ENCODE measurements at places on chromosomes 12 and 14.

GRCh38 chr12:97063292-97063935 is 156.4 kb downstream of the NEDD1 start:
- no peaks in the 10 kb centered on the region for H3K4me1 ChIP-seq
- no peaks in the 10 kb centered on the region for H3K27me3 ChIP-seq
- no peaks in the 10 kb centered on the region for H3K36me3 ChIP-seq
- H3K4me3 ChIP-seq, result no peak overlapping the region
- no peak for DNase-seq
- H3K27ac ChIP-seq, result no peak overlapping the region

DNA sequence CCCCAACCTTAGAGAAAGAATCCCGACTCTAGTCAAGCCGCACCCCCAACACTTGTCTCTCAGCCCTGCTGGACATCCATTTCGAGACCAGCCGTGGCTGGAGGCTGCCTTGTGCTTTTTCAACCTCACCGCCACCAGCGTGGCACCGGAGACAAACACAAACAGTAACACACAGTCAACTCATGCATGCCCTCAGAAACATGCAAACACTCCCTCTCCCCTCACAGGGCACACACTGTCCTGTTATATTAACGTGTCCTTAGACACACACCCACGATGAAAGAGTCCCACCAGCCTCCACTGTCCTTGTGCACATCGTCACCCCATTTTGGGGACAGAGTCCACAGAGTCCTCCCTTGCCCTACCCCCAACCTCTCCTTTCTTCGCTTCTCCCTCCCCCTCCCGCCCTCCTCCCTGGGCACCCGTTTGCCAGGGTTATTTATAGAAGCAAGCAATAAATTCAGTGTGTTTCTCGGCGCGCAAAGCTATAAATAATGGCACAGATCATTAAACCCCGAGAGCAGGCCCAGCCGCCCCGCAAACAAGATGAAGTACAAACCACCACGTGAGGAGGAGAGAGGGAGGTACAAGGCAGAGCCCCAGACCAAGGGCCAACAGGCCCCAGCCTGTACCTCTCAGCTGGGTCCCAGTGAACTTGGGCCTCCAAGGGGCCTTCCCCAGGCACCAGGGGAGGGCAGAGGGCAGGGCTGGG is 27.9 kb downstream of the SMUG1 start:
- H3K27ac ChIP-seq, result no peak overlapping the region
- H3K27me3 ChIP-seq, result peaks cover 42% of the 10 kb centered on the region
- no peaks in the 10 kb centered on the region for H3K36me3 ChIP-seq
- no peak overlapping the region for H3K4me3 ChIP-seq
- H3K4me1 ChIP-seq, result peaks cover 24% of the 10 kb centered on the region

- peaks cover 5% of the 10 kb centered on the region for H3K4me1 ChIP-seq
- no peak overlapping the region for H3K27ac ChIP-seq
- H3K27me3 ChIP-seq, result peaks cover 54% of the 10 kb centered on the region
- peak; percentile 70 for DNase-seq
- H3K36me3 ChIP-seq, result no peaks in the 10 kb centered on the region
Observed at GRCh38 chr14:102930753-102931579, 8.5 kb downstream of the AMN start.

DNA sequence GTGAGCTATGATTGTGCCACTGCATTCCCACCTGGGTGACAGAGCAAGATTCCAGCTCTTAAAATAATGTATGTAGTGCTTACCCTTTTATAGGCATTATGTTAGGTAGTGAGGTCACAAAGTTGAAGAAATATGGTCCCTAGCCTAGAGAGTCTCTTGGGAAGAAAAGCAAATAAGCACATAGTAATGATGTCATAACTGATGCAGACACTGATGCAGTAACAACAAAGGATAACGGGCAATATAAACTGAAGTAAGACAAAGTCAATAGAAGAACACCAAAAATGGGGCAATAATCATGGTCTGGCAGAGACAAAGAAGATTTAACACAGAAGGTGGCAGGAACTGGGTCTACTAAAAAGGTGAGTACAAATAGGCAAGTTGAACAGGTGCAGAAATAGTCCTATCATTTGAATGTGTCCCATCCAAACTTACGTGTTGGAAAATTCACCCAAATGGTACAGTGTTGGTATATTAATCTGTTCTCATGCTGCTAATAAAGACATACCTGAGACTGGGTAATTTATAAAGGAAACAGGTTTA is 93.5 kb downstream of the CPNE8 start:
- no peak overlapping the region for H3K4me3 ChIP-seq
- no peak for DNase-seq
- H3K27ac ChIP-seq, result no peak overlapping the region
- H3K4me1 ChIP-seq, result no peaks in the 10 kb centered on the region

DNA sequence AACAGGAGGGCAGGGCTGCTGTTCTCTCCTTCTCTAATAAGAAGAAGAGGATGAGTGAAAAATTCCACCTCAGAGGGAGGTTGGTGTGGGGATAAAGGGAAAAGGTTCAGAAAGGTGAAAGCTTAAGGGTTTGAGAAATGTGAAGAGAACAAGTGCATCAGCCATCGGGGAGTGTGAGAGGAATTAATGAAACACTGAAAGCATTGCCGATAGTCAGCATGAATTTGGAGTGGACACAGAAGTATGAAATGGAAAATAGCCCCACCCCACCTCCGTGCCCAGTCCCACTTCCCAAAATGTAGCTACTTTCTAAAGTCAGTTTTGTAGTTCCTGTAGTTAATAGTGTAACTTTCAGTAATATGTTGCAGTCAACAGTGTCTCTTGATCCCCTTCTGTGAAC is 33.4 kb downstream of the DIP2B start:
- H3K27me3 ChIP-seq, result no peaks in the 10 kb centered on the region
- peak overlapping the region; percentile 76 for H3K27ac ChIP-seq

DNA sequence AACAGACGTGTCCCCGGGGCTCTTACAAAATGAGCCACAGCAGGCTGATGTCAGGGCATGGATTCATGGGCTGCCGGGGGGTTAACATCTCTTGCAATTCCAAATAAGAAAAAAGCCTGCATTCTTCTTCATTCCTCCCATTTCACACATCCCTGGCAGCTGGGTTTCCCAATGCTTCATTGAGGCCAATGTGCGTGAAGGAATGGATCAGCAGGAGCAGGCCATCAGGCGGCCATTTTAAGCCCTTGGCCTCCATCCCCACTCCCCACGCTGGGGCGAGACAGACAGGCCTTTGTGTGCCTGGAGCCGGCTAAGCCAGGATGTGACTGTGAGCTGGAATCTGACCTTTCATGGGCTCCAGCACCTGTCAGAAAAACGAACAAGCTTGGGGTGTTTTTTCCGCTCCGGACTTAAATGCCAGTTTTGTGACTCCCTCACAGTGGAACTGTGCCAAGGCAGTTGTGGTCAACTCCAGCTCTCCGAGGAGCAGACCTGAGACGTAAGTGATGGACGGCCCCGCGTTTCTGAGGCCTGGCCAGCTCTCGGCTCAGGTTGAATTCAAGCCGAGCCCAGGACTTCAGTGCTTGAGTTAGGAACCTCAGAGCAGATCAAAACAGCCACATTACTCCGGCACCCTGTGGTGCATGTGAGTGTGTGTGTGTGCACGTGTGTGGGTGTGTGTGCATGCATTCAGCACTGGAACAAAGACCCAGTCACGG is 133.1 kb downstream of the TMEM30B start:
- peak; percentile 19 for DNase-seq
- H3K27ac ChIP-seq, result no peak overlapping the region
- no peaks in the 10 kb centered on the region for H3K4me1 ChIP-seq
- no peaks in the 10 kb centered on the region for H3K27me3 ChIP-seq

DNA sequence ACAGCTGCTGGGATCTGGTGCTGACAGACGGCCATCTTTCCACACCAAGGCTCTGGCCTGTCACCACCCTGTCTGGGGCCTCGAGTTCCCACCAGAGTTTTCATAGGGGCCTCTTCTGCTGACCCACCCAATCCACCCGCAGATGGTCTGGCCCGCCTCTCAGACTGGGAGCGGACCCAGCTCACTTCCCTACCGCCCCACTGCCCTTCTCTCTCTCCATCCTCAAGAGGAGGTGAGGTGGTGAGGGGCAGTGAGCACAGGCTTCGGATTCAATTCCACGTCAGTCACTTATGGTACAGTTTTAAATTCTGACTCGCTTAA is 12.3 kb upstream of the RPS6KL1 start:
- no peaks in the 10 kb centered on the region for H3K4me1 ChIP-seq
- no peaks in the 10 kb centered on the region for H3K36me3 ChIP-seq
- H3K4me3 ChIP-seq, result no peak overlapping the region
- H3K27me3 ChIP-seq, result no peaks in the 10 kb centered on the region

DNA sequence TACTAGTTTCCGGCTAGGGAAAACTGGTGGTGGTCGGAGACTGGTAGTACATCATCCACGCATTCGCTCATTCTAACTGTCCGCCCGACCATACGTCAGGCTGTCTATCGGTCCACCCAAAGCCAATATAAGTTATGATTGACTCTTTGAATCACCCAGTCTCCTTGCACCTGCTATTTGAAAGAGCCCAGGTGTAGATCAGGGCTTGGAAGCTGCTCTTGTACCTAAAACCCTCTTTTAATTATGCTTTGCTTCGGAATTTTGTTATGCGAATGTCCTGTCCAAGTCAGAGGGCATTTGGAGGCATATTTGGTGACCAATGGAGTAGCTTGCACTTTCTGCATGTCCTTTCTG is 5.7 kb upstream of the NKX2-1 start:
- no peaks in the 10 kb centered on the region for H3K36me3 ChIP-seq
- no peak overlapping the region for H3K4me3 ChIP-seq
- DNase-seq, result no peak
- peaks cover 33% of the 10 kb centered on the region for H3K4me1 ChIP-seq

DNA sequence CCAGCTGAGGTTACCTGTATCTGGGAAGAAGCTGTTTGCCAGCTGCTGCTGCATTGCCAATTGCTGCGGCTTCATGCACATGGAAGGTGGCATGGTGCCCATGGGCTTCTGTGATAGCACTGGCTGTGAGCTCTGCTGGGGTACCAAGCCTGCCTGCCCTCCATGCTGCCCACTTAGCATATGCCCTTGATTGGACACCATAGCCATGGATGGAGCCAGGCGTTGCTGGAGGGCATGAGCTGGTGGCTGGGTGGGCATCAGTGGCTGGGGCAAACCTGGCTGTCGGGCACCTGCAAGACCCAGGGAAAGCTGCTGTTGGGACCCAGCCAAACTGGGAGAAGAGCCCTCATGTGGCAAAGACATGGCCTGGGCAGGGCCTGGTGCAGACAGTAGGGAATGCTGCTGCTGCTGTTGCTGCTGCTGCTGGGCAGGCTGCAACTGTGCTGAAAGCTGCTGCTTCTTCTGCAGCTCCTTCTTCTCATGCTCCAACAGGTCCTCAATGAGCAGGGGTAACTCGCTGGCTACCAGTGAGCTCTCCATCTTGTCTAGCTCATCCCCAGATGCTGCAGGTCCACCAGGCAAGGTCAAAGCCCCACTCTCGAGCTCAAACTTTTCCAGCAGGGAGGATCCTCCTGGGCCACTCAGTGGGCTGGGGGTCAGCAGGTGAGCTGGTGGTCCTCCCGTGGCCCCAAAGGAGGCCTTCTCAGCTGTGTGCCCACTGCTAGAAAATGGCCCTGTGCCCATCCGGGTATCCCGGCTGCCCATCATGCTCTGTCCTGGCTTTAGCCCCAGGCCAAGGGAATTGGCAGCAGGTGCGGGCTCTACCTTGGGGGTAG is 18.8 kb upstream of the PRKAG1 start:
- no peak overlapping the region for H3K27ac ChIP-seq
- peaks cover 17% of the 10 kb centered on the region for H3K36me3 ChIP-seq
- no peak overlapping the region for H3K4me3 ChIP-seq
- DNase-seq, result no peak
- no peaks in the 10 kb centered on the region for H3K4me1 ChIP-seq
- no peaks in the 10 kb centered on the region for H3K27me3 ChIP-seq

DNA sequence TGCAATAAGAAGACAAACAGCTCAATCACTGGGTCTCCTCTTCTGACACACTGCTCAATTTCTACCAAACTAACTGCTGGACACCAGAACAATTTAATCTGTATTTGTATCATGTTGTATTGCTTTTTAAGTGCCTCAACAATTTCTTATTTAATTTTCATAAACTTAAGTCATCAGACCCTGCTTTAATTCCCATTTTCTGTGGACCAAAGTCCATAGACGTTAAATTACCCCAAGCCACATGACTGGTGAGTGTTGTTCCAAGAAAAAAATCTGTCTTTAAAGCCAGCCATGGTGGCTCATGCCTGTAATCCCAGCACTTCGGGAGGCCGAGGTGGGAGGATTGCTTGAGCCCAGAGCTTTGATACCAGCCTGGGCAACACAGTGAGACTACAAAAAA is 8.7 kb downstream of the HOMEZ start:
- H3K27ac ChIP-seq, result no peak overlapping the region
- H3K4me1 ChIP-seq, result peaks cover 10% of the 10 kb centered on the region
- no peaks in the 10 kb centered on the region for H3K36me3 ChIP-seq
- no peak overlapping the region for H3K4me3 ChIP-seq

DNA sequence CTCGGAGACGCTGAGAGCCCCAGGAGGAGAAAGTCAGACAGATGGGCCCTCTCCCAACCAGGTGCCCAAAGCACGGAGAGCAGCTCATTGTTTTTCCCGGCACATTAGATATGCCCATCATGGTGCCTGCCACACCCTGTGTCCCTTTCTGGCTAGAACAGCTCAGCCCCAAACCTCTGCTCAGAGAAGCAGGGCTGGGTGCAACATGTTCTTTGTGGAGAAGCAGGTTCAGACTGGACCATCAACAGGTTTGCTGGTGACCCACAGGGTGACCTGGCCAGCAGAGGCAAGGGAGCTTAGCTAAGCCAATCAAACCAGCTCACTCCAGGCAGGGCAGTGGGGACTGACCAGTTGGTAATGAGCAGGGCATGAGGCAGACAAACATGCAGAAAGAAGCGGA is 13.4 kb downstream of the RAB15 start:
- DNase-seq, result no peak
- peaks cover under 1% of the 10 kb centered on the region for H3K36me3 ChIP-seq
- no peaks in the 10 kb centered on the region for H3K27me3 ChIP-seq
- H3K27ac ChIP-seq, result no peak overlapping the region

GRCh38 chr12:87317302-87317701 is 711.9 kb downstream of the C12orf50 start:
- no peak for DNase-seq
- no peaks in the 10 kb centered on the region for H3K36me3 ChIP-seq
- H3K27ac ChIP-seq, result no peak overlapping the region
- H3K4me3 ChIP-seq, result no peak overlapping the region

- no peak overlapping the region for H3K27ac ChIP-seq
- DNase-seq, result peak; percentile 82
- H3K27me3 ChIP-seq, result no peaks in the 10 kb centered on the region
Observed at GRCh38 chr12:47071241-47071852, 8.1 kb upstream of the PCED1B start.

- DNase-seq, result peak; percentile 27
- no peaks in the 10 kb centered on the region for H3K27me3 ChIP-seq
- peaks cover 9% of the 10 kb centered on the region for H3K36me3 ChIP-seq
Observed at GRCh38 chr12:1781772-1782171, 38.6 kb upstream of the LRTM2 start.

GRCh38 chr12:58139894-58140293 is 198.5 kb downstream of the ATP23 start:
- no peaks in the 10 kb centered on the region for H3K27me3 ChIP-seq
- H3K4me3 ChIP-seq, result no peak overlapping the region
- peaks cover 12% of the 10 kb centered on the region for H3K4me1 ChIP-seq
- no peak overlapping the region for H3K27ac ChIP-seq
- no peaks in the 10 kb centered on the region for H3K36me3 ChIP-seq

DNA sequence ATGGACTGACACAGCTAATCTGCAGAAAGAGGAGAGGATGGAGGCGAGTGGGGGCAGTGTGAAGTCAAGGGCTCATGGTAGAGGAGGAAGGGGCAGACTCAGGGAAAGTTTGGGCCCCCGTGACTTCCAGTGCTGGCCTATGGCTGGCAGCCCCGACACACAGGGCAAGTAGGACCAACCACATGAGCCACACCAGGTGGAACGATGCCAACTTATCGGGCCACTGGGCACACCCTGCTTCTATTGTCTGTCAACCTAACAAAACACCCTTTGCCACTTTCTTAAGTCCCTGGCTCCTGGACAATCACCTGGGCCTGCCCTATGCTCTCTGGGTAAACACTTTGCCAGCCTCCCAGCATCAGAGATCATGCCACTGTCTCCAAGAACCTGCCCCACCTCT is 65.2 kb upstream of the PSMC1 start:
- no peaks in the 10 kb centered on the region for H3K36me3 ChIP-seq
- no peak overlapping the region for H3K27ac ChIP-seq
- no peaks in the 10 kb centered on the region for H3K4me1 ChIP-seq
- no peaks in the 10 kb centered on the region for H3K27me3 ChIP-seq
